ENCODE measurements at places on chromosomes 12 and 14.
A peak's percentile ranks its signal among the peaks of the same experiment; 100 is the strongest.

GRCh38 chr14:28468191-28469151 is 298.1 kb upstream of the FOXG1 start:
- no peak for DNase-seq

- peak; percentile 42 for DNase-seq
These were observed 87.6 kb downstream of the SLC15A5 start for GRCh38 chr12:16189849-16190248.

- DNase-seq = peak; percentile 99
These were observed 29.5 kb downstream of the RAB35 start for GRCh38 chr12:120086801-120087621.

- DNase-seq = no peak
These were observed 312.5 kb upstream of the FLRT2 start for GRCh38 chr14:85217412-85217811.

DNA sequence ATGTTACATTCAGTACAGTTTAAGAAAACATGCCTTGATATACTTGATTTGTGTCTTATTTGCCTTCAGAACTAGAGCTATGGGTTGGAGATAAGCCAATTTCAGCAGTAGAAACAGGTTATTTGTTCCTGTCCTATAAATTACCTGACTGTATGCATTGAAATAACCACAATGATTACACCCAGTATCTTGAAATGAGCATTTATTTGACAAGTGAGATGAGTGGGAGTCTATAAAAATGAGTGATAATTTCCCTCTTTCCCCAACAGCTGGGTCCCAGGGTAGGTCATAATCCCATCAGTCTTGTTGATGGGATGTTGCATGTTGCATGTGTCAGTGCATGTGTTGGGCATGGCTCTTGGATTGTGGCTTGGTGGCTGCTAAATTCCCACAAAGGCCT is 3.7 kb downstream of the TAS2R42 start:
- no peak for DNase-seq

DNA sequence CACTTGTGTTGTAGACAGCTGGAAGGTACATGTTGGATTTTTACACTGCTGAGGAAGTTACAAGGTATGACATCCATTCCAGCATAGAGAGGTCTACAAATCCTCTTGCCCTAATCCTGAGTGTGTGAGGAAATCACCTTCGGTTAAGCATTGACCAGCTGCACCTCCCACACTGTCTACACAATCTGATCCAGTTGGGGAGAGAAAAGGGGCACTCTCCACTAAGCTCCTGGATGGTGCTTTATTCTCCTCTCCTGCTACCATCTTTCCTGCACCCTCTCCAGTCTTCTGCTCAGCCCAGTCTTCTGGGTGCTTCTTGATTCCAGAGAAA is at the start of gene OR6J1:
Gene OR6J1, minus strand, starts transcription at position 48 of the 331 bp plus-strand sequence. CDS start 9,541 bp downstream, outside the sequence.
- no peak for DNase-seq

GRCh38 chr12:125145196-125145595 is 80.0 kb downstream of the AACS start:
- DNase-seq = no peak

GRCh38 chr12:14399871-14400270 is 34.4 kb downstream of the ATF7IP start:
- DNase-seq = no peak

GRCh38 chr12:124457287-124458219 is 109.9 kb downstream of the NCOR2 start:
- no peak for DNase-seq

DNA sequence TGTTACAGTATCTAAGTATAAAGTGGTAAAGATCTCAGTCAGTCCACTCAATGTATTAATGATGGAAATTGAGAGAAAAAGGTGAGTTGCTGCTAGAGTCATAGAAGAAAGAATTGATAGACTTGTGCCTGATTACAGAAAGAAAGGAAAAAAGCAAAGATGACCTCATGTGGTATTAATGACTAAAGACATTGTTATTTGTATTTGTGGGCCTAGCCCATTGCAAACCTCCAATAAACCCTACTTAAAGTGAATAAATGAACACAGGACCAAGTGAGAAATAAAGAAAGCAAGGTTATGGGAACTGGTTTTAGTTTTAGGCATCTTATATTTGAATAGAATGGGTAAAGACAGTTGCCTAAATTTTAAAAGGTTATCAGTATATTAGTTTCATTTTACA is 105.5 kb downstream of the SYT1 start:
- no peak for DNase-seq

GRCh38 chr12:30696486-30696885 is 817 bp upstream of the IPO8 start:
- DNase-seq = peak; percentile 16

DNA sequence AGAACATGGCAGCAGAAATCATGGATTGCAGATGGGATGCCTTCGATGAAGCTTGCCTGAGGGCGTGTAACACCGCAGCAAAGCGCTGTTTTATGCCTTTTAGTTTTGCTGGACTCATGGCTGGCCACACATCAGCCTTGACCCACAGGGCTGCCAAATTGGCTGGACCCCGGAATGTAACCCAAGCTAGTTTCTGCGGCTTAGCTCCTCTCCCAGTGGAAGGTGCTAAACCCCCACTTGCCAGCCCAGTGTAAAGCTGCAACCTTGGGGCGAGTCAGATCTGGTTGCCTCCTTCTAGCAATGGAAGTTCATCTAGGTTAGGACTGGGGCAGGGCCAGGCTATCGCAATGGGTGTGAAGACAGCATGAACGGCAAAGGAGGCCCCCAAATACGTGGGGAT is 38.3 kb downstream of the MEG3 start:
- no peak for DNase-seq

DNA sequence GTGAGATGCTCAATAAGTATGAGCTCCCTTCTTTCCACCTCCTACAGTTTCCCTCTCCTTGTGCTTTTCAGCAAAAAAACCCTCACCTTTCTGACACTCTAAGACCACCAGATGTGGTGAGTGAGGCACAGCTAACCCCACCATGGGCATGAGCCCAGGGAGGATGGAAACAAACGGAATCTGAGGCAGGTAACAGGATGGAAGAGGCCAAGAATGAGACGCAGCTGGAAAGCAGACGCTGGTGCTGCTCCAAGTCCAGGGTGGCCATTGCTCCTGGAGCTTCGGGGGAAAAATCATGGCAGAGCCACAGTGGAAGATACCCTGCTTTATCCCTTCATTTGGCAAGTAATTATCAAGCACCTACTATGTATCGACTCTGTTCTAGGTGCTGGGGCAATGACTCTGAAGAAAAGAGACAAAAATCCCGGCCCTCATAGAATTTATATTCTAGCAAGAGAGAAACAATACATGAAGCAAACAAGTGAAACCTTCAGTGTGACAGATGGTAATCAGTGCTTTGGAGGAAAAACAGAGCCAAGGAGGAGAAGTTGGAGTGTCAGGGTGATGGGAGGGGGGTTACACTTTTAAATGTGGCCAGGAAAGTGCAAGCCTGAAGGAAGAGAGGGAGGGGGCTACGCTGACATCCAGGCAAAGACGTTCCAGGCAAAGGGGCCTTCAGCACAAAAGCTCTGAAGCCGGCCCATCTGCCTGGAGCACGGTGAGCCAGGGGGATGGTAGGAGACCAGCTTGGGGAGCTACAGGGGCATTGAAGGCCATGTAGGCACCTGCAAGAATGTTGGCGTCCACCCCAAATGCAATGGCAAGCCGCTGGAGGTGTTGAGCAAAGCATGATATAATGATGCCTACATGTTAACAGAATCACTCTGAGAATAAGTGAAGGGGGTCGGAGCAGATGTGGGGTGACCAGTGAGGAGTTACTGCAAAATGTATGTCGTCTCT is 154.2 kb downstream of the DPF3 start:
- no peak for DNase-seq

- no peak for DNase-seq
These were observed 97.9 kb downstream of the TNFAIP2 start for GRCh38 chr14:103220982-103221641.

GRCh38 chr12:103470664-103471063 is 25.1 kb downstream of the C12orf42 start:
- no peak for DNase-seq

- no peak for DNase-seq
These were observed 39.5 kb downstream of the STXBP6 start for GRCh38 chr14:25010471-25010870.

DNA sequence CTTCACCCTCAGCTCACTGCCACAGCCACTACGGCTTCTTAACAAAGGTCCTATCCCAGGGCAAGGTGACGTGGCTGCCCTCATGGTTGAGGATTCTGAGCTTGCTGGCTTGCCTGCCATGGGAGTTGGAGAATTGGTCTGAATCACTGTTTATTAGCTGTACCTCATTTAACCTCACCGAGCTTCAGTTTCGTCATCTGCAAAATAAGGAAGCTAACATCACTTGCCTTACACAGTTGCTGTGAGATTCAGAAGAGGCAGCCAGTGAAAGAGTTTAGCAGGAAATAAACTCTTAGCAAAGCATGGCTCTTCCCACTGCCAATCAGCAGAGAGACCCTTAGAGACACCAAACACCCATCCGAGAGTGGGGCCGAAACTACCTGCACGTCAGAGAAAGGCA is 90.1 kb upstream of the KCNA1 start:
- no peak for DNase-seq

DNA sequence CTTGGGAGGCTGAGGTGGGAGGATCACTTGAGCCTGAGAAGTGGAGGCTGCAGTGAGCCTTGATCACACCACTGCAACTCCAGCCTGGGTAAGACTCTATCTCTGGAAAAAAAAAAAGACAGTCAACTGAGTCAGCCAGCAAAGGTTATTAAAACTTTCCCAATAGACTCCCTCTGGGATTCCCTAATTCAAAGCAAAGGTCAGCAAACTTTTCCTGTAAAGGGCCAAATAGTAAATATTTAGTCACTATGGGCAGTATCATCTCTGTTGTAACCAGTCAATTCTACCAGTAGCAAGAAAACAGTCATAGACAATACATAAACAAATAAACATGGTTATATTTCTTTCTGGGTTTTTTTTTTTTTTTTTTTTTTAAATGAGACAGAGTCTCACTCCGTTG is 122.5 kb downstream of the IPO8 start:
- DNase-seq = no peak

All from SK-N-DZ (cell line).